Smooth muscle cell of bladder (primary cell): ENCODE measurements at places on chromosomes 16 and 17. TPM values are rescaled to one million over a fixed set of nuclear protein-coding genes. Genes with fewer than 3 reads are reported as not detected.

The NOG gene
- under 0.01 and 0.09 TPM in 2 replicates for total RNA-seq

The VAT1L gene
- 8.9 and 30.9 TPM in 2 replicates for total RNA-seq

The C17orf113 gene
- total RNA-seq: 0.09 and 0.14 TPM in 2 replicates

The ABCA10 gene
- 2.2 and 2.4 TPM in 2 replicates for total RNA-seq

The CCL17 gene
- total RNA-seq: not detected in 2 replicates

The CHAD gene
- not detected in 2 replicates for total RNA-seq

The KRT33A gene
- total RNA-seq: not detected in 2 replicates

The RAB37 gene
- 0.09 and 0.43 TPM in 2 replicates for total RNA-seq

The KRT39 gene
- not detected in 2 replicates for total RNA-seq

The DHRS7C gene
- not detected in 2 replicates for total RNA-seq

The TMEM132E gene
- under 0.01 and 0.09 TPM in 2 replicates for total RNA-seq

The ZC3H18 gene
- total RNA-seq: 8.0 and 9.8 TPM in 2 replicates

The CCDC154 gene
- 0.14 and 0.28 TPM in 2 replicates for total RNA-seq
